ENCODE measurements at places on chromosomes 4 and X. TPM values are rescaled to one million over a fixed set of nuclear protein-coding genes. Genes with fewer than 3 reads are reported as not detected.

The FGA gene
- 6.5 TPM for polyA plus RNA-seq

The PAGE1 gene
- not detected for polyA plus RNA-seq

The NPFFR2 gene
- polyA plus RNA-seq: not detected

The ADRA2C gene
- polyA plus RNA-seq: 12.6 TPM

The LEF1 gene
- polyA plus RNA-seq: 3.8 TPM

The GAGE12F gene
- polyA plus RNA-seq: not detected

The DSPP gene
- polyA plus RNA-seq: not detected

The MAGED4 gene
- polyA plus RNA-seq: 4.1 TPM

The ZCCHC12 gene
- not detected for polyA plus RNA-seq

The FANCB gene
- not detected for polyA plus RNA-seq

The TSPAN7 gene
- 3.6 TPM for polyA plus RNA-seq

The RBBP7 gene
- polyA plus RNA-seq: 95.3 TPM

The TMEM31 gene
- polyA plus RNA-seq: not detected

The GRK4 gene
- polyA plus RNA-seq: 2.8 TPM

The AFAP1 gene
- 5.3 TPM for polyA plus RNA-seq

The ATP8A1 gene
- 2.8 TPM for polyA plus RNA-seq

The AMOT gene
- 1.4 TPM for polyA plus RNA-seq

The SRPK3 gene
- polyA plus RNA-seq: 1.7 TPM

The ZNF630 gene
- 1.8 TPM for polyA plus RNA-seq

The ESX1 gene
- polyA plus RNA-seq: not detected

The IL3RA gene
- 6.4 TPM for polyA plus RNA-seq

The BCORL1 gene
- 2.4 TPM for polyA plus RNA-seq

The TMEM150C gene
- polyA plus RNA-seq: 2.4 TPM

The RTL5 gene
- 3.7 TPM for polyA plus RNA-seq

The ADGRG4 gene
- polyA plus RNA-seq: not detected

The DAPP1 gene
- polyA plus RNA-seq: 7.2 TPM

The CLCN4 gene
- polyA plus RNA-seq: 0.68 TPM

The HNRNPDL gene
- polyA plus RNA-seq: 141 TPM

The TSPAN6 gene
- polyA plus RNA-seq: 19.8 TPM

The NR0B1 gene
- polyA plus RNA-seq: not detected

The PF4V1 gene
- polyA plus RNA-seq: not detected

The TCEAL9 gene
- polyA plus RNA-seq: 185 TPM

The PACRGL gene
- polyA plus RNA-seq: 7.0 TPM

The CCNA2 gene
- polyA plus RNA-seq: 4.8 TPM

The GPR34 gene
- polyA plus RNA-seq: 7.5 TPM

The SOWAHB gene
- polyA plus RNA-seq: 6.0 TPM

The SYTL4 gene
- 4.6 TPM for polyA plus RNA-seq

The PIM2 gene
- 10.3 TPM for polyA plus RNA-seq

The SPANXC gene
- not detected for polyA plus RNA-seq

The UNC5C gene
- polyA plus RNA-seq: 0.76 TPM

The TLR10 gene
- polyA plus RNA-seq: not detected

The HSFX3 gene
- not detected for polyA plus RNA-seq

The RBMX gene
- polyA plus RNA-seq: 130 TPM

The DMP1 gene
- polyA plus RNA-seq: not detected

The UGT2B17 gene
- polyA plus RNA-seq: 0.40 TPM

The RAB9B gene
- polyA plus RNA-seq: 1.4 TPM

The ZNF141 gene
- 2.6 TPM for polyA plus RNA-seq

The DACH2 gene
- polyA plus RNA-seq: 0.25 TPM

The ENAM gene
- 0.92 TPM for polyA plus RNA-seq

The SPANXN3 gene
- polyA plus RNA-seq: not detected

The GATA1 gene
- polyA plus RNA-seq: not detected

The EDA gene
- polyA plus RNA-seq: 1.8 TPM

The FOXO4 gene
- polyA plus RNA-seq: 12.1 TPM

The MAGEA11 gene
- polyA plus RNA-seq: not detected

The ADH1C gene
- 150 TPM for polyA plus RNA-seq

The RAB33A gene
- 0.75 TPM for polyA plus RNA-seq

Measured in stomach (tissue), 19 donors.